NCI-H226 (cell line): ENCODE measurements at places on chromosomes 6 and 20.
A peak's percentile ranks its signal among the peaks of the same experiment; 100 is the strongest.

DNA sequence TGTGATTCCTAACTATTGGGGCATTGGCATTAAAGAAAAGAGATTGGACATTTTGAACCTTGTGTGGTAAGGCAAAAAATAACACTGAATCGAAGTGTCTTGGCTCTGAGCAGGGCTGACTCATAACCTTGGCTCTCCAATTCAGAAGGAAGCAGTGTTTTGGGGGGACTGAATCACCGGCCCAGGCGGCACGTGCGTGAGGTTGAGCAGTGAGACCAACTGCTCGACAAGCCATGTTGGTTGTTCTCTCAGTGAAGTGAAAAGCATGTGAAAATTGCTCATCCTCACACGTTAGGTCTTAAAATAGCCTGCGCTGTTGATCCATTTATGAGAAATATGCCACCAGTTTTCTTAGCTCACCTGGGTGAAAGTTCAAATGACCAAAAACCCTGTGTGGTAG is 137.8 kb upstream of the SPACA1 start:
- peak; percentile 89 for DNase-seq

GRCh38 chr6:2641044-2641725 is 109.5 kb downstream of the MYLK4 start:
- no peak for DNase-seq

- DNase-seq: no peak
Measured at GRCh38 chr6:135920689-135921088, 69.2 kb downstream of the PDE7B start.

DNA sequence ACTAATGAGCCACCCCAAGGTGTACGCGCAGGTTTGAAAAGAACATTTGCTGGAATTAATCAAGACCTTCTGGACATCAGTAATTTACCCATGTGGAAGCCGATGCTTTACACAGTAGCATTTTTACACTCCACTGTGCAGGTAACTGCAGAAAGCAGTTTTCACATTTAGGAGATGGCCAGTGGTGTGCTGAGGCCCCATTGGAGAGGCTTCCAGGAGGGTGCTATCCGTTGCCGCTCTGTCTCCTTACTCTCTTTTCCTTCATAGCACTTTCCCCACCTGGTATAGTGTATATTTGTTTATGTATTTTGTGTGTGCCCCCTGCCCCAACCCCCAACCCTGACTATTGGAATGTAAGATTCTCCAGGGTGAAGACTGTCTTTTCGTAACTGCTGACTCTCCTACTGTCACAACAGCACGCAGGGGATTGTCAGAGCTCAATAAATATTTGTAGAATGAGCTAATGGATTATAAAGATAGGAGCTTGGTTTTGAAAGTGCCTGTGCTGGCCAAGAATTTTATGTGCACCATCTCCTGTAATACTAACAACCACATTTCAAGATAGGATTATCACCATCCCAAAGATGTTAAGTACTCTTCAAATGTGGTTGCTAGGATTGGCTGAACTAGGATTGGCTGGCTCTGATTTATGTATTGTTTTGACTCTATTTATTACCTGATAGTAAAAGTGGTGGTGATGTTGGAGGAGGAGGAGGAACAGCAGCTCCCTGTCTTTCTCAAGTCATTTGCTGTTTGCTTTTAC is 74.0 kb upstream of the GLP1R start:
- DNase-seq: peak; percentile 4

GRCh38 chr20:9147547-9148024 is 78.7 kb downstream of the PLCB4 start:
- peak; percentile 73 for DNase-seq

DNA sequence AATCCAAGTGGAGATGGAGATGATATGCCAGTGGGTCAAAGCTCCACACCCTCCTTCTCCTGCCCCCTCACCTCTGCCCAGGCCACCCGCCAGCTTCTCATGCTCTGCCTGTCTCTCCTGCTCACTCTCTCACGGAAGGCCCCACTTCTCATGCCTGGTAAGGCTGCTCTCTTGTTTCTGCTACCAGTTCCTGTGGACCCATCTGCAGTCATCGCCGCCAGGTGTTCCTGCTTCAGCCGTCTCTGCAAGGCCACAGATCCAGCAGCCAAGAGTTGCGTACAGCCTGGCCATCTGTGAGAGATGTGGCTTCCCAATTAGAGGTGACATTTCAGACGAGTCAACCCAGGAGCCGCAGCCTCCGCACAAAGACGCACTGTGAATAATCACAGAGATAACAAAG is 40.8 kb upstream of the NXT1 start:
- DNase-seq: no peak

- DNase-seq: no peak
Measured at GRCh38 chr20:63942250-63942951, 13.8 kb downstream of the UCKL1 start.

- DNase-seq: no peak
Measured at GRCh38 chr6:52733172-52733571, 30.1 kb downstream of the GSTA2 start.

- DNase-seq: no peak
Measured at GRCh38 chr20:15760001-15760621, 813.1 kb downstream of the KIF16B start.

GRCh38 chr6:50927800-50928199 is 109.1 kb downstream of the TFAP2B start:
- DNase-seq: no peak

GRCh38 chr6:145903356-145904102 is 60.6 kb downstream of the SHPRH start:
- DNase-seq: no peak

DNA sequence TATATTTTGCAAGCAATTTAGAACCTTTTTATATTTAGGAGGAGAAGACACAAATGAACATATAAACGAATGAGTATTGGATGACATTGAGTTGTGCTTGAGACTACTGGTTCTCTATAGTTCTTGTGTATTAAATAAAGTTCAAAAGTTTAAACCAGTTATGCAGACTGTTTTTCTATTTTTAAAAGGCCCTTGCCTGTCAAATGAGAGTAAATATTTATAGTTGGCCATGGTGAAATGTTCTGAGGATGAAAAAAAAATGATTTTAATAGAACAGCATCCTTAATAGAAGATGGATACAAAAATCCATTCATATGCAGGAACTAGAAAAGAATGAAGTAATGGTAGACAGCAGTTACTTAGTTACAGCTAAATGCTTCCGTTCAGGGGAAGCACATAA is 63.5 kb upstream of the COL10A1 start:
- no peak for DNase-seq

GRCh38 chr6:20167601-20168000 is 44.7 kb downstream of the MBOAT1 start:
- no peak for DNase-seq

DNA sequence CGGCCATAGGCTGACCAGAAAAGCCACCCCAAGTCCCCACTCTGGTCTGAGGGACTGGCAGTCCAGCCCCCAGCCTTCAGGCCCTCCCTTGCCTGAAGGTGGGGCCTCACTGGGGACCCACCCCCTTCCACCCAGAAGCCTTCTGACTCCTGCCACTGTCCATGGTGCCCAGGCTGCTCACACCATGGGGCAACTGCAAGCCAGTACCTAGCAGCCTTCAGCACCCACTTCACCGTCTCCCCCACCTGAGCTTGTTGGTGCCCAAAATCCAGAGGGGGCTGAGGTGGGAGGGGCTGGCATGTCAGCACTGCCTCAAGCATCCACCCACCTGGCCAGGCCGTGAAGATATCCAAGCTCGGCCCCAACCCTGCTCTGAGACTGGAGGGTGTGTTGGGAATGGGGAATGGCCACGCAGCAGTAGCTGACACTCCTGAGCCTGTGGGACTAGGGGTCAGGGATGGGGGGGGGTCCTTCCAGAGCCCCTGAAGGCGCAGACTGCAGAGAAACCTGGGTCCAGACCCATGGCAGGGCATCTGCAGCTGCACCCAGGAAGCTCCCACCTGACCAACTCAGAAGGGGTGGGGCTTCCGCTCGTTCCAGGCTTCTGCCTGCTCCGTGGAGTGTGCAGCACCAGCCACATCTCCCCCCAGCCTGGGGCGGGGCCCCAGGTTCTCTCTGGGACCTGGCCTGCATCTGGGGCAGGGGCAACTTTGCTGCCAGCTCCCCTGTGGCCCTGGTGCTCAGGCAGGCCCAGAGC is 942.1 kb upstream of the EPHA7 start:
- no peak for DNase-seq

DNA sequence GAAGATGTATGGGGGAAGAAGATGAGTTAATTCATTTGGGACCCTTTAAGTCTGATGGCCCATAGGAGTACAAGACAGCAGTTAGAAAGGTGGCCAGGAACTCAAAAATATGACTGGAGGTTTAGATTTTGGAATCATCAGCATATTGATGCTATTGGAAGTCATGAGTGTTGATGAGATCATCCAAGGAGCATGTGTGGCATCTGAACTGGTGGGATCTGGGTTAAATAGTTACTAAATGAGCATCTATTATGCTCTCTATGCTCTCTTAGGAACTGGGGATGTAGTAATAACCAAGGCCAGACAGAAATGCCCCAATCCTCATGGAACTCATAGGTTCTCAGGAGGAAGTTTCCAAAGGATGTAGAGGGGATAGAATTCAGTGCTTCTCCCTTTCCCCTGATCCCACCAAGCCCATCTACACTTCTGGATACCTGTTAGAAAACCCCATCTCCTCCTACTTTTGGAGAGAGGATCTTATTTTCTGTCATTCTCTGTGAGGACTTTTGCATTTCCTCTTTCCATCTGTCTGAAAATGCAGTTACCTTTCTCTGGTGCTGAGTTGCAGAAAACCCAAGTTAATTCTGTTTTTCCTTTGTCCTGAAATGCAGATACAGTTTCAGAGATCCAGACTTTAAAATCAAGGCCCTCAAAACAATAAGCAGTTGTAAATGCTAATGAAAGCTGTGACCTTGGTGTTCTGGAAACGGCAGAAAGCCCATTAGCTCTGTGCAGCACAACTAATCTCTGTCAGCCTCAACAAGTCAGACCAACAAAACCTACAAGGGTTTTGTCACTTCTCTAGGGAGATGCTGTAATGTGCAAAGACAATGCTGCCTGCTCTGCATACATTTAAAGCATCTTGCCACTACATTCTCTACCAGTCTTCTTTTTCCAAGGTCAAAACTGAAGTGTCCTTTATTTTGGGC is 65.8 kb downstream of the TBC1D7 start:
- DNase-seq: no peak

DNA sequence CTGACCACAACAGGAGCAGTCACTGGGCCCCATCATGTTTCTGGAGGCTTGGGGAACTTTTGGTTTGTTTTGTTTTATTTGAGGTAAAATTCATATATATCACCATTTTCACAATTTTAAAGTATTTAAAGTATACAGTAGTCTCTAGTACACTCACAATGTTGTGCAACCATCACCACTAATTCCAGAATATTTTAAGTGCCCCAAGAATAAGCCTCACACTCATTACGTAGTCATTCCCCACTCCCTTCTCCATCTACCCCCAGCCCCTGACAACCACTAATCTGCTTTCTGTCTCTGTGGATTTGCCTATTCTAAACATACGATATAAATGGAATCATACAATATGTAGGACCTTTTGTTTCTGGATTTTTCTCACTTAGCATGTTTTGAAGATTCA is 29.0 kb downstream of the RTN4IP1 start:
- DNase-seq: no peak

DNA sequence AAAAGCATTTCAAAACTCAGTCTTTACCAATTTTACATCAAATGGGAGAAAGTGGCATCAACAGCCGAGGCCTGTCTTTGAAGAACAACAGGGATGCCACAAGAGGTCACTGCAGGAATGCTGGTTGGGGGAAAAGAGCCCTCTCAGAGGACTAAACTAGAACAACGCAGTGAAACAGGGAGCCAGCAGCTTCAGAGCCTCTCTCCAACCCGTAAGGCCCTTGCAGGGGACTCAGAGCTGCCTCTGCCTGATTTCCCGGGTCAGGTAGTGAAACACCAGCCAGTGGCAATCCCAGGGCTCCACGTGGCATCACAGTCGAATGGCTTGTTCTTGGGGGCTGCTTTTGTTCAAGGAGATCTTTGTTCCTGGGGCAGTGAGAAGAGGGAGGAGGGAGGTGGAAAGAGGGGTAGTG is 55.0 kb upstream of the KCNK16 start:
- peak; percentile 38 for DNase-seq

DNA sequence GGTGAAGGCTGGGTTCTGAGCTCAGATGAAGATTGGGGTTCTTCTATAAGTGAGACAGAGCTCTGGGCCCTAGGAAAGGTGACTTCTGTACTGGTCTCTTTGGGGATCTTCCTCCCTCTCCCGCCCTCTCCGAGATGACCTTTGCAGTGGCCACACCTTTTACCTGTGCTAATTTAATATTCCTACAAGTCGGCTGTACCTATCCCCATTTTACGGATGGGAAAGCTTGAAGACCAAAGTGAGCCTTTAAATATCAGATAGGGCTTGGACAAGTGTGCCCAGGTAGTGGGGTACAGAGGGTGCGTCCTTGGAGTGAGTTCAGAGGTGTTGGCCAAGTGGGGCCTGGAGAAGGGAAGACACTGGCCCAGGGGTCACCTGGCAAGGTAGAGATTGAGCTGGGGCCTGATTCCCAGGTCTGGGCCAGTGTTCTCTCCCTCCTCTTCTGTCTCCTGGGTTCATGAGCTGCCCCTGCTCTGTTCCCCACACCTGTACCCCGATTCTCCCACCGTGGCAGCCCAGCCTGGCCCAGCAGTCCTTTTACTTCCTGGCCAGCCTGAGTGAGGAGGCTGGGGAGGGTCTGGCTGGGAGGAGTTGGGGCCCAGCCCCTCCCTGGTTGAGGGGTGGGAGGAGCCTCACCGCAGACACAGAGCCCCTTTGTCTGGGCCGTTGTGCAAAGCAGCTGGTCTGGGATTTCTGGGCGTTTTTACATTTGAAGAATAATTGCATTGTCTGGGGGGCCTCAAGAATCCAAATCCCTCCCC is 152.1 kb upstream of the RNF24 start:
- no peak for DNase-seq

DNA sequence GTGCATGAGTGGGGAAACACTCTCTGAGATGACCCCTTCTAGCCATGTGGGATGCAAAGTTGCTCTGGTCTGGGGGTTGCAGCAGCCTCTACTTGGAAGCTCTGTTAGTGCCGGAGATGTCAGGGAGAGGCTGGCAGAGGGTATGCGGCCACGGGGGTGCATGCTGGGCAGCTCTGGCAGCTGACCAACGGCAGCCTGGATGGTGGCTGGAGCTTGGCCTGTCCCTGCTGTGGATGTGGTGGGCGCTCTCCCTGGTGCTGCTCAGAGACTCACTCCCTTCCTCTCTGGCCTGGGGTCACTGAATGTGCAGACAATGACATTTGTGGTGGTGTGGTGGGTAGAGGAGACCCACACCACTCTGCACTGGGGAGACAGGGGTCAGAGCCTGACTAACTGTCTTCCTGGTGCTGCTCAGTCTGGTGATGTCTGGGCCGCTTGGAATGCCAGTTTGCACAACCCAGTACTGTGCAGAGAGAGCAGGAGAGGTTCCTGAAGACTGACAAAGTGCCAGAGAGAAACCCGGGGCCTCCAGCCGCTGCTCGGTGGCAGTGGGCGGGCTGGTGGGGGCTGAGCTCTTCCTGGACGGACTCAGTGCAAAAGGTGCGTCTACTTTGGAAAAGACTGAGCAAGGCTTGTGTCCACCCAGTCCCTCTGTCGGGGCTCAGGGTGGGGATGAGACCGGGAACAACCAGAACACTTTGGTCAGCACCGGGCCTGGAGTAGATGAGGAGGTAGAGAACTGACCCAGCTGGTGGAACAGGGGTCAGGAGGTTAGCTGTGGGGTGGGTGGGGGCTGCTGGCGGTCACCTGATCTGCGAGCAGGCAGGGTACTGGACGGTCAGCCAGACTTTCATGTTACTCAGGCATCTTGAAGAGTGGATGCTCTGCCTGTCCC is 2.7 kb downstream of the MYT1 start:
- DNase-seq: no peak
